Adrenal gland (tissue), 19 donors: ENCODE measurements at places on chromosomes 16 and 17. TPM values are rescaled to one million over a fixed set of nuclear protein-coding genes. Genes with fewer than 3 reads are reported as not detected.

GRCh38 chr17:69761011-69761410, 314.0 kb upstream of the KCNJ16 start:
- H3K4me1 ChIP-seq = peaks cover 35% of the 10 kb centered on the region
- DNase-seq = no peak
- H3K36me3 ChIP-seq = no peaks in the 10 kb centered on the region
- no peaks in the 10 kb centered on the region for H3K27me3 ChIP-seq
- no peak overlapping the region for H3K27ac ChIP-seq

DNA sequence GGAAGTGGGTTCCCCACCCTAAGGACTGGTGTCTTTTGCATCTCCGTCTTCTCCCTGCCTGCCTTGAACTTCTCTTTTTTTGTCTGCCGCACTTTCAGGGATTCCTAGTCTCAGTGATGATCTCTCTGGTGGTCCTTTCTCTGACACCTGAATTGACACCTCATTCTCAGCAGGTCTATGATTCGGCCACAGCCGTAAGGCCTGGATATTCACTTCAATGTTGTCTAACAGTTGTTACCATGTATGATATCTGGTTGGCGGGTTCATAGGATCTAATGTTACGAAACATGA, 25.1 kb upstream of the SLC47A1 start:
- H3K4me3 ChIP-seq = peak overlapping the region; percentile 9
- H3K4me1 ChIP-seq = no peaks in the 10 kb centered on the region
- H3K36me3 ChIP-seq = no peaks in the 10 kb centered on the region
- peak overlapping the region; percentile 92 for H3K27ac ChIP-seq
- H3K27me3 ChIP-seq = no peaks in the 10 kb centered on the region

DNA sequence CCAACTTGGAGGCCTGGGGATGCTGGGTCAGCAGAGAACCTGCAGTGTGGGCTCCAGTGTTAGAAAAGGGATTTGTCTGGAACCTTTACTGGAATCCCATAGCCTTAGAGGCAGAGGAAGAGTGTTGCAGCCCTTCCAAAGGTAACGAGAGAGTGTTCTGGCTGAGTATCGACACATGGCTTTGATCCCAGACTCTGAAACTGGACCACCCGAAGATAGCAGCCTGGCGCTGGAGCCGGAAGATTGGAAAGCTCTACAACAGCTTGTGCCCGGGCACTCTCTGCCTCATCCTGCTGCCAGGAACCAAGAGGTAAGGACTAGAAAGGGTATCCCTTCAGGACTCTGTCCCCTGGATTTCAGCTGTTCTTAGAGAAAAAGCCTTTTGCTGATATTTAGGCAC, 39.7 kb downstream of the REXO5 start:
- H3K27me3 ChIP-seq = no peaks in the 10 kb centered on the region
- no peaks in the 10 kb centered on the region for H3K36me3 ChIP-seq
- no peak overlapping the region for H3K27ac ChIP-seq
- DNase-seq = no peak
- H3K4me3 ChIP-seq = no peak overlapping the region

CYGB gene
- 9.5 TPM for total RNA-seq

GDPD3 gene
- total RNA-seq = 2.8 TPM

MYLK3 gene
- 1.1 TPM for total RNA-seq
